ENCODE measurements at places on chromosomes 12 and 14.

GRCh38 chr12:30862486-30862885 lies 64.1 kb upstream of the TSPAN11 start:
- no peak for DNase-seq

GRCh38 chr12:42582050-42582449 lies 7.5 kb downstream of the PRICKLE1 start:
- DNase-seq = no peak

DNA sequence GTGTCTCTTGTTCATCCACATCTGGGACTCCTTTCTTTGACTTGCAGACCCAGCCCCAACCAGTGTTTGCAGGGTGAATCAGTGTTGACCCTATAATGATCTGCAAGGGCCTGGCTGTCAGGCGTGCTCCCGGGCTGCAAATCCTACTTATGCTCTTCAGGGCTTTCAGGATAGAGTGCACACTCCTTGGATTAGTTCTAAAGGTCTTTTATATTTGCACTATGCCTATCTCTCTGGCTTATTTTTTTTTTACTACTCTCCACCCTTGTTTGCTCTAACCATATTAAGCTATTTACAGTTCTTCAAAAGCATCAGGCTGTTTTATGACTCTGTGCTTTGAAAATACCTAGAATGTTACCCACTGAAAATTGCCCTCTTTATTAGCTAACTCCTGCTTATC lies 4.3 kb upstream of the PRICKLE1 start:
- DNase-seq = no peak

GRCh38 chr12:68327896-68328295 lies 4.3 kb downstream of the MDM1 start:
- no peak for DNase-seq

GRCh38 chr14:23399591-23399990 lies 8.5 kb downstream of the MYH6 start:
- no peak for DNase-seq

DNA sequence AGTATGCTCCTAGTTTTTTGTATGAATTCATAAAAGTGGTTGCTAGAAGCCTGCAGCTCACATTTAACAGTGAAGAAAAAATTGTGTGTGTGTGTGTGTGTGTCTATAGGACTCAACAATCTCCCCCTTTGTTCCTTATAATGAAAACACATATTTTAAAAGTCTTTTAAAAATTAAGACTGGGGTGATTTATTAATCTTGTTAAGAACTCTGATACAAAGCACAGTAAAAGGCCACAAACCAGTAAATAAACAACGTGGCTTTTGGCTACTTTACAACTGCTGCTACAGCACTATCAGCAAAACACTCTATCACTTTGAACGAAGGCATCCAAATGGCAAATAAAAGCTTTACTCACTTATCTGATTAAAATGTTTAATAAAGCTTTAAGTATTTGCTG lies 594 bp upstream of the VCPKMT start:
- DNase-seq = no peak

DNA sequence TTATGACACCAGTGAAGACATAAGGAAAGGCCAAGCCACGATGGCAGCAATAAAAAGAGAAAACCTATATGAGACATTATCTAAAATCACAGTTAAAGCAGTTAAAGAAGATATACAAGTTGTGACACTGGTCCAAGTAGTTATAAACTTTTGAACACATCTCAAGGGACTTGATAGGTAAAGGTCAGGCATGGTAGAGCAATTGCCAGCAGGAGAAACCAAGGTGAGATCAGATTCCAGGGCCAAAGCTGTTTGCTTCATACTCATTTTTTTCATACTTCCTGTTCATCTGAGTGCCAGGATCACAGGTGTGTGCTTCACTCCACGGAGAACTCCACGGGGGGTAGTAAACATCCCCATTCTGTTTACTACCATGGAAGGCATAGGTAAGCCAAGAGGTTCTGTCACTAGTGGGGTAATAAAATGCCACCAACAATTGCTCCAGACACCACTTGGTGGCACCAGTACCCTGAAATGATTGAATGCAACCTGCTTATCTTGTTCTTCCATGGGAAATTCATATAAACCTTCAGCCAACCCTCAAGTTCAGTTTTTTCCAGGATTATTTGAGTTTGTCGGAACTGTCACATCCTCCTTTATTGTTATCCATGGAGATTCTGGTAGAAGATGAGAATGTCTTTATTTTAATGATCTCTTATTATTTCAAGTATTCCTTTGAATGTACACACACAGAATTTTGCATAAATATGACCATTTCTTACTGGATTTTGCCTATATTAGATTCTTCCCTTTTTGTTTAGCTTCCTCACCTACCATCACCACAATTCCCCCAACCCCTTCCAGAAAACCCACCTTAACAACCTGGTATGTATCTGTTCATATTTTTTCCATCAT lies 59.2 kb upstream of the TSPAN8 start:
- peak; percentile 62 for DNase-seq

GRCh38 chr12:49225576-49226166 lies 36.8 kb upstream of the TUBA1A start:
- DNase-seq = no peak

Measured in NCI-H1417 (cell line).